ENCODE measurements at places on chromosomes 2 and 18. TPM values are rescaled to one million over a fixed set of nuclear protein-coding genes. Genes with fewer than 3 reads are reported as not detected.

GRCh38 chr2:164972216-164972615 lies 16.9 kb upstream of the SLC38A11 start:
- DNase-seq, result no peak

DNA sequence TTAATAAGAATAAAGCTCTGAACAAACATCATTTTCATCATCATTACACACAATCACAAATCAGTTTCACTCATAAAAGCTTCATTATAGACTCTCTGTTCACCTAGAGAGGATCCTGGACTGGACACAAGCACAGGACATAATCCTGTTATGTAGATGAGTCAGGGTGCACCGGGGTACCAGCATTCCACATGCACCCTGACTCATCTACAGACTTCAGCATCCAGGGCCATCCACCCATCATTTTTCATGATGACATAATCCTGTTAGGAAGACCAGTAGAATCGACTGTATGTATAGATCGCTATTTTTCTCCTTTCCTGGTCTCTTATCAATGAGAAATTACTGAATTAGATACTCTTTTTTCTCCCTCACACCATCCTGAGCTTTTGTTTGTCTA lies 73.7 kb upstream of the PIK3C3 start:
- DNase-seq, result no peak

DNA sequence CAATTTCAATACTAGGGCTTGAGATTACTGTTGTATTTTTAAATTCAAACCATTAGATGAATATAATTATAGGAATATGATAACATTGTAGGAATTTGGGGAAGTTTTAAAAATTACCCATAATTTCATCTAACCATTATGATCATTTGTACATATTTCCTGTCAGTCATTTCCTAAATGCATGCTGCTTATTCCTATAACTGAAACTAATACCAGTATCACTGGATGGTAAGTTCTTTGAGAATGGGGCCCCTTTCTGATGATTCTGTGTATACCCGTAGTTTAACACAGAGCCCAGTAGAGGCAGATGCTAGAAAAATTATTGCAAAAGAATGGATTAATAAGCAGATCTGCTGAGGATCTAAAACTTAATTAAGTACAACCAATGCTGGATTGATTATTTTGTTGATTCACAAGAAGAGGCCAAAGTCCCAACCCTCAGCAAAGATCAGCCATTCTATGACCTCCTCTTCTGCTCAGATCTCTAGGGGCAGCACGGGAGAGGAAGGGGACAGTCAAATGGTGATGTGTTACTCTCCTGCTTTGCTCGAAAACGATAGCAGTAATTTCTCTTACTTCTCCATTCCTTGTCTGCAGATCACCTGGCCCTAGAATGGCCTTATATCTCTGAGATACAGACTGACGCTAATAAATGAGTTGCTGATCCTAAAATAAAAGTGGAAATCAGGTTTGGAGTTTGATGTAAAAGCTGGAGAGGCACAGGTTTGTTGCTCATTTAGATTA lies 69.5 kb upstream of the PELI1 start:
- DNase-seq, result no peak

GRCh38 chr2:36354811-36355150 lies 797 bp upstream of the CRIM1 start:
- DNase-seq, result no peak

GRCh38 chr2:194271293-194271961 lies 1385.6 kb upstream of the SLC39A10 start:
- no peak for DNase-seq

- no peak for DNase-seq
Observed at GRCh38 chr18:2917259-2918047, 70.6 kb downstream of the EMILIN2 start.

DNA sequence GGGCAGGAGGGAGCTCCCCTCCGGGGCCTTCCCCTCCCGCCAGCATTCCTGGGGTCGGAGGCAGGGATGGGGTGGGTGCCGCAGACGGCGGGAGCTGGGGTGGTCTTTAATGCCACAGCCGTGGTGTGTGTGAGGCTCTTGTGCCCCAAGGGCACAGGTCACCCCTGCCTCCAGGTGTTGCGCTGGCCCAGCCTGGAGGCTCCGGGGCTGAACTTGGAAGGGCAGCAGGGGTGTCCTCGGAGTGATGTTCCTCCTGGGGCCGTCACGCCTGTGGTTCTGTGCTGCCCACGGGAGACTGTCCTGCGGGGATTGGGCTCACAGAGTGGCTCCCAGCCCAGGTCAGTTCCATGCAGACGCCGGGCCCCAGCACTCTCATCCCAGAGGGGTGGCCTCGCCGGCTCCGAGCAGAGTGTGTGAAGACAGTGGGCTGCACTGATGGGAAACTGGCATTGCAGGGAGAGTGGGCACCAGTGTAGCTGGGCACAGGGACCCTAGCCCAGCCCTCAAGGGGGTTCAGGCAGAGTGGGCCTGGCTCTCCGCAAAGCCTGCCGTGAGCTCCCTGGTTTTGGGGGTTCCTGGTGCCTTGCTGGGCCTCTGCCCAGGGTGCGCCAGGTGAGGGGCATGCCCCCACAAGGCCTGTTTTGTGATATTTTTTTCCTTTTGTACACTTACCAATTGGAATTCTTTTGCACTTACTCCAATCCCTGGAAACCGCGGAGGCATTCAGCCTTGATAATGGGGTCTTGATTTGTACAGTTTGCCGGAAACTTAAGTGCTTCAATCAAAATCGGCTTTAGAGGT lies 56.7 kb downstream of the NFATC1 start:
- DNase-seq, result no peak

DNA sequence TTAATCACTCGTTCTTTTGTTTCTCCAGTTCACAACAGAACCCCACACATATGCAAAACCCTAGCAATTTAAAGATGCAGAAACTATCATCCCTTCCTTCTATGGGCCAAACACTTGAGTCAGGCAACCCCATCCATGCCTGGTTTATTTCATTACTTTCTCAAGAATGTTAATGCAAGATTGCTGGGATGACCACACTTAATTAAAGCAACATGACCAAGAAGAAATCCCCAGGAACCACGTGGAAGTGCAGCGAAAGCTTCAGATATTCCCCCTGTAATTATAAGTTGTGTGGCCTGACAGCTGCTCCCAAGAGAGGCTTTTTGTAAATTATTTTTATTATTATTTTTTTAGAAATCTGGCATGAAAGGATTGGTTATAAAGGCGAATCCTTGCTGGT lies 246.2 kb upstream of the ID2 start:
- no peak for DNase-seq

GRCh38 chr2:225771701-225772100 lies 372.2 kb downstream of the NYAP2 start:
- no peak for DNase-seq

GRCh38 chr2:204727368-204727767 lies 182.1 kb downstream of the PARD3B start:
- DNase-seq, result no peak

- no peak for DNase-seq
Observed at GRCh38 chr2:38213619-38214167, 137.7 kb upstream of the CYP1B1 start.

DNA sequence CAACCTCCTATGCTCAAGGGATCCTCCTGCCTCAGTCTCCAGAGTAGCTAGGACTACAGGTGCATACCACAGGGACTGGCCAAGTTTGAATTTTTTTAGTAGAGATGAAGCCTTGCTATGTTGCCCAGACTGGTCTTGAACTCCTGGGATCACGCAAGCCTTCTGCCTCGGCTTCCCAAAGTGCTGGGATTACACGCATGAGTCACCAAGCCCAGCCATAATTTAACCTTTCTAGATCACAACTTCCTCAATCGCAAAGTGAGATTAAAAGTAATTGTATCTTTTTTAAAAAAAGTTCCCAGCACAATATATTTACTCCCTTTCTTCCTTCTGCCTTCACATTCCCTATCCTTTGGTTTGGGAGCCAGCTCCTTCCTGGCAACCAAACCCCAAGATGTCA lies 5.8 kb upstream of the PPP1CB start:
- DNase-seq, result no peak

DNA sequence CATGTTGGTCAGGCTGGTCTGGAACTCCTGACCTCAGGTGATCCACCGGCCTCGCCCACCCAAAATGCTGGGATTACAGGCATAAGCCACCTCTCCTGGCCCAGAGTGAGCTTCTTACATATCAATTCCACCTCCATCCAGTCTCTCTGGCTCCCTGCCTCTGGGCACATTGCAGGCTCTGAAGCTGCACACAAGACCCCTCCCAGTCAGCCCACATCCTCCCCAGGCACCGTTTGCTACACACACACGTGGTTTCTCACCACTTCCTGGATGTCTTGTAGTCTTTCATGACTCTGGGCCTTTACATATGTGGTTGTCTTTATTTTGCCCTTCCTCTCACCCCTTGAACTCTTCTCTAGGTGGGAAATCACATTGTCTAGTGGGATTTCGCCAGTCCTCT lies 64.0 kb upstream of the CABLES1 start:
- DNase-seq, result no peak

GRCh38 chr18:39647627-39648534 lies 2082.3 kb upstream of the CELF4 start:
- DNase-seq, result no peak

- DNase-seq, result no peak
Observed at GRCh38 chr2:65161551-65162100, 31.7 kb upstream of the RAB1A start.

DNA sequence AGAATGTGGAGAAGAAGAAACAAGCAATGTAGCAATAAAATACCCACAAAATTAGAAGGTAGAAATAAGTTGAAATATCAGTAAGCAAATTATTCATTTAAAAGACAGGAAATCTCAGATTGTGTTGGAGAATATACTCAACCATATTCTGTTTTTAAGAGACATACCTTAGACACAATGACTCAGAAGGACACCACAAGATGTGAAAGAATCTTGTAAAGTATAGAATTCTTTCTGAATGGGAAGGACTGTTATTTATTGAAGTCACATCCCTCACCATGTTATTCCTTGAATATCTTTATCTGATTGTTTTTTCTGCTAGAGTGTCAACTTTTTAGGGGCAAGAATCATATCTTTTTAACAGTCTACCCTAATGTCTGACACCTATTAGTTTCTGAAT lies 50.4 kb downstream of the CTAGE1 start:
- DNase-seq, result no peak

Gene ATP6V1B1
- total RNA-seq, result 2.4 TPM

Gene TFCP2L1
- total RNA-seq, result 3.1 TPM

Gene LBX2
- 2.6 TPM for total RNA-seq

Gene MEP1B
- total RNA-seq, result 0.42 TPM

Gene CERKL
- not detected for total RNA-seq

Gene ST8SIA5
- total RNA-seq, result 1.5 TPM

Gene HK2
- 46.2 TPM for total RNA-seq

Gene UGT1A3
- total RNA-seq, result not detected
